ENCODE measurements at places on chromosomes 3 and 15.

- DNase-seq = no peak
These were observed 17.8 kb upstream of the MAP4 start for GRCh38 chr3:48034000-48034516.

DNA sequence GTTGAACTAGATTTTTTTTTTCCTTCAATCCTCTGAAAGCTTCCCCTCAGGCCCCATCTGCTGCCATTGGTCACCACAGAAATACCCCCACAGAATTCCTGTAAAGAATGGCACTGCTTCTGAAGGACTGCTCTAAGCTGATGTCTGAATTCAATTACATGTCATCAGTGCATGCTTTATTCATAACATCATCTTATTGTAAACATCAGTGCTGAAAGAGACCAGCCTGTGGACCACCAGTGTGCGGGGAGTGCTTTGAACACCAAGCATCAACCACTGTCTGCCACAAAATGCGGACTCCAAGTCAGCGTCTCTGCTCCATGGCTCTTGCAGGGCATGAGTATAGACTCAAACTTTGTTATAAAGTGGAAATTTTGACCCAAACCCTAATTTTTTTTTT is 11.6 kb downstream of the PHLDB2 start:
- DNase-seq = no peak

- DNase-seq = no peak
These were observed 29.4 kb upstream of the AP3B2 start for GRCh38 chr15:82739086-82739485.

- no peak for DNase-seq
These were observed 1.4 kb upstream of the SEMA6D start for GRCh38 chr15:47715856-47716445.

GRCh38 chr3:156681002-156681401 is 6.6 kb downstream of the TIPARP start:
- no peak for DNase-seq

DNA sequence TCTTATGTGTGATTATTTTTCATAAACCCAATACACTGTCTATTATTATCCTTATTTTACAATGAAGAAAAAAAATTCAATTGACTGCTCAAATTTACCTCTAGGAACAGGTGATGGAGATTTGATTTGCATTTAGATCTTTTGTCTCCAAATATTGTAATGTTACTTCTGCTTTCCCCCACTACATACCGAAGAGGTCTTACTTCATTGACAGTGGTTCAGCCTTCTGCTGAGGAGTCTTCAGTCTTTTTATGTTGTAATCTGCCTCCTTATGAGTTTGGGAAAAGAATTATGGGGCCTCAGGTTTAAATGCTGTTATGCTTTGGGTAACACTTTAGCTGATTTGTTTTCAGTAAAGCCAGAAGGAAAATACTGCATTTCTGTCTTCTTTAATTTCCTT is 199.5 kb downstream of the LPP start:
- DNase-seq = no peak

GRCh38 chr3:182848906-182849305 is 55.6 kb downstream of the ATP11B start:
- no peak for DNase-seq

DNA sequence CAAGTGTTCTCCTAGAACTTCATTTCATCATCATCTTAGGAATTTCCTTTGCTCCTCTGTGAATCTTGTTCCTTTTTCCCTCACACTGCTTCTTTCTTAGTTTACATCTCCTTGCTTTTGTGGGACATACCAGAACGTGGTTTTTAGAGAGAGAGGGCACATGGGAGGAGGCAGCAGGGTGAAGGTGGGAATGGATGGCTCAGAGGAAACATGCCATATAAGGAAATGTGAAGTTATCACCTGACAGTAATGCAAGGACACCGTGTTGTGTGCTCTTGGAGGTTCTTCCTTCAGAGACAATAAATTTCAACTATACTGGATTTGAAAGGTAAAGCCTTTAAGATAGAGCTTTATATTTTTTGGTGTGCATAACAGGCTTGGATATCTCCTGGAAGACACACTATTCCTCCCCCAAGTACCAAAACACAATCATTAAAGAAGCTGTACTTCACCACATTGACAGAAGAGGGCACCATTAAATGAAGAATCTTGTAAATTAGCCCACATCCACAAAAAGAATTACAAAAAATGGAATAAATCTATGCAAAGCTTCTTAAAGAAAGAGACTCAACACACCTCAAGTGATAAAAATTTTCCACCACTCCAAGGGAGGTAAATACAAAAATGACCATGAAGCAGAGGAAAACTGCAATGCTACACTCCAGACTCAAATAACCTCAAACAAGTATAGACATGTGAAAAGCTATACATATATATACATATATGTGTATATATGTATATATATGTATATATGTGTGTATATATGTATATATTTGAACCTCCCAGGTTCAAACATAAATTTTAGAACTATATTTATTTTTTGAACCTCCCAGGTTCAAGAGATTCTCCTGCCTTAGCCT is 26.1 kb downstream of the RPL39L start:
- no peak for DNase-seq

GRCh38 chr3:70840106-70840870 is 527.9 kb upstream of the MDFIC2 start:
- no peak for DNase-seq

DNA sequence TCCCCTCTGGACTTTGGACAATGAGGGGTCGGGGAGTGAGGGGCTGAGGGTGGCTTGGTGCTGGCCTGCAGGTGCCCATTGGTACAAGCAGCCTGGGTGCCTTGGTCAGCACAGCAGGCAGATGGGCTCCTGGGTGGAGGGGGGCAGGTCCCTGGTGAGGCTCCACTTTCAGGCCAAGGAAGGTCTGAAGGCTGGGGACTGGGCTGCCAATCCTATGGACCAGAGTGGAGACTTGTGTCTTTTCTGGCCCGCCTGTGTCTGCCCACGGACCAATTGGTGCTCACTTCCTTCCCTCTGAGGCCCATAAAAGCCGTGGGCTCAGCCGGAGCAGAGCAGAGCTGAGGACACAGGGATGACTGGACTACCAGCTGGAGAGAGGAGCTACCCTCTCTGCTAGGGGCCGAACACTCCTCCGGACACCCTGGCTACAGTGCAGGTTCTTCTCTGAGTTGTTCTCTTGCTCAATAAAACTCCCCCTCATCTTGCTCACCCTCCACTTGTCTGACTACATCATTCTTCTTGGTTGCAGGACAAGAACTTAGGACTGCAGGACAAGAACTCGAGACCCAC is 31.9 kb upstream of the IREB2 start:
- DNase-seq = no peak

GRCh38 chr15:49877873-49878521 is 241.0 kb downstream of the ATP8B4 start:
- DNase-seq = no peak

- DNase-seq = no peak
These were observed 26.2 kb upstream of the MTMR14 start for GRCh38 chr3:9623148-9623547.

- DNase-seq = no peak
These were observed 318.4 kb upstream of the COL8A1 start for GRCh38 chr3:99319961-99320360.

DNA sequence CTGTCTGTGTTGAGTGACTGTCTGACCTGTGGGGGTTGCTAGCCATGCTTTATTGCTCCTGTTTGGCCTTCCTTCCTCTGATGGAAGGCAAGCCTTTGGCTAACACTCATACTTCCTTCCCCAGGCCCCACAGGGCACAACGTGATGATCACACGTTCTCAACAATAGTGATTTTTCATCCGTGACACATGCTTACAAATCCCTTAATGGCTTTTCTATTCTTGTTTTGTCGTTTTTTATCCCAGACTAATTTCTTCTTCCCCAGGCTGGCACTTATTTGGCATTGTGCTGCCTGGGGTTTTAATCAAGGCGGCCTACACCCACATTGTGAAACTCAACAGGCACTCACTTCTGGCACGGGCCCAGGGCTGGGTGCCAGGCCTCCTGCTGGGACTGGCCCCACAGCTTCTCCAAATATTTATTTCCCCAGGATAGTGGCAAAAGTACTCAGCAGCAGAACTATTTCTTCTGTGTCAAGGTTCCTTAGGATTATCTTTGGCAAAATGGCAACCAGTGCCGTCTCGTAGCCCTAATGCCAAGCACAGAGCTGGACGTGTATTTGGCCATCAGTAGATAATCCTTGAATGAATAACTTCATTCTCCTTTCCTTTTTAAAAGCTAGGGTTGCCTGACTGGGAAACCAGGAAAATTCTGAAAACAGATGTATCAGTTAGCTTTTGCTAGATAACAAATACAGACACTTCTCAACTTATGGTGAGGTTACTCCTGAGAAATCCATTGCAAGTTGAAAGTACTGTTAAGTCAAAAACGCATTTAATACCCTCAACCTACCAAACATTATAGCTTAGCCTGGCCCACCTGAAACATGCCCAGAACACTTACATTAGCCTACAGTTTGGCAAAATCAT is 30.6 kb downstream of the CMTM7 start:
- DNase-seq = no peak

All from T-helper 17 cell (primary cell).